ENCODE measurements at places on chromosomes 1 and 21. TPM values are rescaled to one million over a fixed set of nuclear protein-coding genes. Genes with fewer than 3 reads are reported as not detected.

The MMP23B gene
- 0.73 TPM for total RNA-seq

The HENMT1 gene
- total RNA-seq = 5.2 TPM

The ZNF678 gene
- total RNA-seq = 1.9 TPM

The CBR3 gene
- total RNA-seq = 15.9 TPM

The PTAFR gene
- total RNA-seq = 0.21 TPM

The OR6K2 gene
- not detected for total RNA-seq

The CD2 gene
- not detected for total RNA-seq

The RGS1 gene
- not detected for total RNA-seq
